ENCODE measurements at places on chromosomes 16 and 17.

- no peak for DNase-seq
Observed at GRCh38 chr16:72925631-72925979, 122.3 kb downstream of the ZFHX3 start.

- no peak for DNase-seq
Observed at GRCh38 chr16:81029930-81030604, 5.6 kb upstream of the ATMIN start.

- no peak for DNase-seq
Observed at GRCh38 chr16:140175-140857, 1.8 kb upstream of the NPRL3 start.

DNA sequence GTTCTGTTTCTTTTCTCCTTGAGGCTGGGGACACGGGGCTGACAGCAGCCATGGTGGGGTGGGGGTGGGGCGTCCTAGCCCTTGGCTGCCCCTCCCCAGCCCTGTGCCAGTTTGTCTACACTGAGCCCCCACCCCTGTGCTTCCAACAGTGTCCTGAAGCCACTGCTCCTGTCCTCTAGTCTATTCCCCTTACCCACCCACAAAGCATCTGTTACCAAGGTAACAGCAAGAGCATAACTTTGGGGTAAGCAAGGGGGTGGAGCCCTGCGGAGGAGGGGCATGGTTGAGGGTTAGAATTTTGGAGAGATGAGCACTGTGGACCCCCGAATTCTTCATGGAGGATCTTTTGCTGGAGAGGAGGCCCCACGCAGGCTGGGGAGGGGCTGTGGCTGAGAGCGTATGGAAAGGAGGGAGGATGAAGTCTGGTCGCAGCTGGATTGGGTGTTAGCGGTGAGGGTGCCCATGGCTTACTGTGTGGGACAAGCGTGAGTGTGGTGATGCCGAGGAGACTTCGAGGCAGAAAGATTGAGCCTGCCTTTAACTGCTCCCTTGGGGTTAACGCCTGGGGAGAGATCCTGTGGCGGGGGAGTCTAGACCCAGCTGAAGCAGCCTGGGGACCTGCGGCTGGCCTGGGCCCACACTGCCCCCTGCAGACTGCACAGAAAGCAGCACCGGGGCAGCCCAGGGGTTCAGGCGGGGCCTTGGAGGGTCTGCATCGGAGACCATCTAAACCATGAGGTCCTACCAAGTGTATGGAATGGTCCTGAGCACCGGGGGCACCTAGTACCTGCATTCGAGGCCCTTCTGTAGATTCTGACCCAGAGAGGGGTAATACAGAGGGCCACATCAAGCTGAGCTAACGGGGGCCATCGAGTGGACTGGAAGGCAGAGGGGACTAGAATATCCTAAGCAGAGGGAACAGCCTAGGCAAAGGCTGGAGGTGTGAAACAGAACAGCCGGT, 6.1 kb upstream of the STAC2 start:
- DNase-seq: no peak

Measured in NCI-H1048 (cell line).